ENCODE measurements at places on chromosomes 11 and 22. TPM values are rescaled to one million over a fixed set of nuclear protein-coding genes. Genes with fewer than 3 reads are reported as not detected.
A peak's percentile ranks its signal among the peaks of the same experiment; 100 is the strongest.

Gene MOB2
- total RNA-seq: 66.6 TPM

GRCh38 chr11:46036969-46037368 is 84.3 kb downstream of the PHF21A start:
- H3K4me3 ChIP-seq: no peak overlapping the region
- no peak overlapping the region for H3K27ac ChIP-seq
- H3K27me3 ChIP-seq: no peaks in the 10 kb centered on the region
- H3K36me3 ChIP-seq: no peaks in the 10 kb centered on the region

Gene TMEM132A
- total RNA-seq: 2.9 TPM

Gene OSM
- not detected for total RNA-seq

DNA sequence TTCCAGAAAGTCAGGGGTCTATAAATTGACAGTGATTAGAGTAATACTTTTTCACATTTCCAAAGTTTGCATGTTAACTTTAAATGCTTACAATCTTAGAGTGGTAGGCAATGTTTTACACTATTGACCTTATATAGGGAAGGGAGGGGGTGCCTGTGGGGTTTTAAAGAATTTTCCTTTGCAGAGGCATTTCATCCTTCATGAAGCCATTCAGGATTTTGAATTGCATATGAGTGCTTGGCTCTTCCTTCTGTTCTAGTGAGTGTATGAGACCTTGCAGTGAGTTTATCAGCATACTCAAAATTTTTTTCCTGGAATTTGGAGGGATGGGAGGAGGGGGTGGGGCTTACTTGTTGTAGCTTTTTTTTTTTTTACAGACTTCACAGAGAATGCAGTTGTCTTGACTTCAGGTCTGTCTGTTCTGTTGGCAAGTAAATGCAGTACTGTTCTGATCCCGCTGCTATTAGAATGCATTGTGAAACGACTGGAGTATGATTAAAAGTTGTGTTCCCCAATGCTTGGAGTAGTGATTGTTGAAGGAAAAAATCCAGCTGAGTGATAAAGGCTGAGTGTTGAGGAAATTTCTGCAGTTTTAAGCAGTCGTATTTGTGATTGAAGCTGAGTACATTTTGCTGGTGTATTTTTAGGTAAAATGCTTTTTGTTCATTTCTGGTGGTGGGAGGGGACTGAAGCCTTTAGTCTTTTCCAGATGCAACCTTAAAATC is 5.3 kb downstream of the MALAT1 start:
- no peak for DNase-seq
- H3K27ac ChIP-seq: peak overlapping the region; percentile 95
- no peaks in the 10 kb centered on the region for H3K27me3 ChIP-seq
- peaks cover 70% of the 10 kb centered on the region for H3K36me3 ChIP-seq
- H3K4me1 ChIP-seq: peaks cover 51% of the 10 kb centered on the region
- H3K4me3 ChIP-seq: peak overlapping the region; percentile 82

All from esophagus muscularis mucosa (tissue), 4 donors.